ENCODE measurements at places on chromosomes 5 and 9.
A peak's percentile ranks its signal among the peaks of the same experiment; 100 is the strongest.

- DNase-seq, result no peak
These were observed 123.2 kb downstream of the DCP2 start for GRCh38 chr5:113099822-113100221.

GRCh38 chr5:78893940-78894677 is 91.0 kb downstream of the ARSB start:
- DNase-seq, result no peak

- no peak for DNase-seq
These were observed 13.2 kb downstream of the TTC39B start for GRCh38 chr9:15293804-15294316.

GRCh38 chr9:134413890-134414623 is 87.8 kb downstream of the RXRA start:
- DNase-seq, result no peak

DNA sequence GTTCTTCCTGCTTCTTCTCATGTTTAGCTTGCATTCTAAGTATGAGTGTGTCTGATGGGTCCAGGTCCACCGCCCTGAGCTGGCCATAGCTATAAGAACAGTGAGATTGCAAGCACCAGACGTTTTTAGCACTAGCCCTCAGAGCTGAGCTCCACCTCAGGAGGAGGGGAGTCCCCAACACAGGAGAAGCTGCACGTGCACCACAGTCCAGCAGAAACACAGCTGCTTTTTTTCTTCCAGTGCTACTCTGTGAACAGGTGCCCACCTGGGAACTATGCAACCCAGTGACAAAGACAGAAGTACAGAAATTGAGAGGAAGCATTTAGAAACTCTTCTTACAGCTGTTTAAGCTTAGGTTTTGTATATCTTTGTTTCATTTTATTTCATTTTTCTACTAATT is 299.4 kb downstream of the MARCHF11 start:
- no peak for DNase-seq

GRCh38 chr5:34897646-34898045 is 17.7 kb downstream of the RAD1 start:
- no peak for DNase-seq

GRCh38 chr5:179963375-179963774 is 55.7 kb upstream of the TBC1D9B start:
- no peak for DNase-seq

- DNase-seq, result no peak
These were observed 120.6 kb upstream of the MEF2C start for GRCh38 chr5:89003563-89004036.

DNA sequence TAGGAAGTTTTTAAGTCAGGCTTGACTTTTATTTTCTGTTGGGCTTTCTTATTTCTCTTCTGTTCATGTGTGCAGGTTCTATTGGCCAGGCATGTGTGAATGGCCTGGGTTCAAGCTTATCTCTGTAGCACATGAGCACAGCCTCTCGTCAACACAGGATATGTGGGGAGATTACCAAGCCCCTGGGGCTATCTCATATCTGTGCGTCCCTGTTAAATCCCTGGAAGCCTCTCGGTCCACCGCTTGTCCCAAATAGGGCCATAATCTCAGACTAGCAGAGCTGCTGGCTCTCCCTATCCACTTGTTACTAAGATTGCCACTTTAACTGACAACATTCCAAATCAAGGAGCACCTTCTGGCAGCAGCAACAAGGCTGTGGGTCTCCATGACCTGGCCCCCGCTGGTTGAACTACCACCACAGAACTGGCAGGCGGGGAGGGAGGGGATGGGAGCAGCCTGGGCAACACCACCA is 28.4 kb upstream of the EBF1 start:
- DNase-seq, result no peak

DNA sequence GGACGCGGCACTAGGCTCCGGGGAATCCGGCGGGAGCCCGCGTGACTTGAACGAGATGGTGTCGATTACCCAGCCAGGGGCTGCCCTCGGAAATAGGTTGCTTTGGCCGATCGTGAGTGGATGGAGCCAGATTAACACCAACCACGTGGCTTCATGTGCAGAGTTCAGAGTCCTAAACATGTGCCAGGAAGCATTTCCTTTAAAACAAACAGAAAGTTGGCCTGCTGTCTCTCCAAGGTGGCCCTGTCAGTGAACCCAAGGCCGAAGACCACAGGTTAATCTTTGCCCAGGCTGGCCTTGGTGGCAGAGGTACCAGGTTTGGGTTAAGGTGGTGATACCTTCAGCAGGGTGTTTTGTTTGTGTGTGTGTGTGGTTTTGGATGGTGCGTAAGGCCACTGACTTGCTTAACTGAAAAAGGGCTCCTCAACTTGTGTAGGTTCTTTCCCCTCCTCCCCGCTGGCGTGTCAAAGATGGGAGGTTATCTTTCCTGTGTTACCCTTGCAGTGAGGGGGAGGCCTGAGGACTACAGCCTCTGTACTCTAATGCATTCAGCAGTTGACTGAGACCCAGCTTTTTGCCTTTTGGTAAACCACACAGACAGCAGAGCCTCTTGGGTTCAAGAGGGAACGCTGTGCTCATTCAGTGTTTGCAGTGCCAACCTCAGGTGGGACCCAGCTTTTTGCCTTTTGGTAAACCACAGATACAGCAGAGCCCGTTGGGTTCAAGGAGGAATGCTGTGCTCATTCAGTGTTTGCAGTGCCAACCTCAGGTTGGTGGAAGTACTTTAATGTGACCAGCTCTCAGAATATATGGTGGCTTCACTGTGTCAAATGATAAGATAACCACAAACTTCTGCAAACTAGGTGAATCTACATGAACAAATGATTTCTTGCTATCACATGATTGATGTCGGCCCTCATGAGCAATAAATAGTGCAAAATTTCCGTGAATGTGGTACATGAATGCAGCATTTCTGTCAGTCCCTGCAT is 1.4 kb downstream of the IQGAP2 start:
- DNase-seq, result peak; percentile 63

GRCh38 chr5:105460721-105461120 is 1898.1 kb upstream of the NUDT12 start:
- no peak for DNase-seq

DNA sequence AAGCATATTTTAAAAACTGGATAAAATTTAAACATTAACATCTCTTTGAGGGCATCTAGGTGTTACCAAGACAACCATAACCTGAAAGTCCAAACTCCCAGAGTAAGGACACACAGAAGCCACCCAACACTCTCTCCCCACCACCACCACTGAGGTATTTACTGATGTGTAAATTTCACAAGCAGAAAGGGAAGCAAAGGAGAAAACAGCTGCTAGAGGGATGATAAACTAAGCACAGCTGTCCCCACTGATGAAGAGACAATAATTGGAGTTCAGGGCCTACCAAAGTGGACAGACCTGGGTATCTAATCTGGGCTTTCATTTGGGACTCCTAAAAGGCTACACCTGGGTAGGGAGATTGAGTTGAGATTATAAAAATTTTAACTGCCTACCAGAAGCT is 63.6 kb downstream of the FRMD3 start:
- DNase-seq, result no peak

DNA sequence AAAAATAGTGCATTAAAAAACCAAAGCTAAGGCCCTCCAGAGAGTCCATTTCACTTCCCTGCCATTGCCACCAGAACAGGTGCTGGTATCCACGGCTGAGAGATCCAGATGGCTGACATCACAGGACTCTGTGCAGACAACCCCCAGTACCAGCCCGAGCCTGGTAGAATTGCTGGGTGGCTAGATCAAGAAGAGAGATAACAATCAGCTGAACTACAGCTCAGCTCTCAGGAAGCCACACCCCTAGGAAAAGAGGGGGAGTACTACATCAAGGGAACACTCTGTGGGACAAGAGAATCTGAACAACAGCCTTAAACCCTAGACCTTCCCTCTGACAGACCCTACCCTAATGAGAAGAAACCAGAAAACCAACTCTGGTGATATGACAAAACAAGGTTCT is 73.8 kb upstream of the SLIT3 start:
- no peak for DNase-seq

GRCh38 chr5:41787265-41787664 is 83.0 kb downstream of the OXCT1 start:
- DNase-seq, result no peak

DNA sequence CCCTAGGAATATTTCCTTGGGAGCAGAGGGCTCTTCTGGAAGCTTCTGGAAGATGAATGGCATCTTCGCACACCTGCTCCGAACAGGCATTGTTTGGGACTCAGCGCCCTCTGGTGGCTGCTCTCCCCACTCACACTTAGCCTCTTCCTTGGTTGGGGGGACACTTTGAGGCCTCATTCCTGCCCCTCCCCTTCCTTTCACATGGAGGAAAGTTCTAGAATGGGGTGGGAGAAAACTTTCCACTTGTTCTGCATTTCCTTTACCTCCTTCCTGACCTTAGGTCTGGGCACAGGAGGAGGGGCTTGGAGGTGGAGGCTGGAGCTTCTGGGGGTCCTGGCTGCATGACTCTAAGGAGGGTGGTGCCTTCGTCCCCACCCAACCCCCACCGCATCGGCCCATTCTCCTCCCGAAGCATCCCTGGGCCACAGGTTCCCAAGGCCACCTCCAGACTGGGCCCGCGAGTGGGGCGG is 19.3 kb upstream of the SMIM32 start:
- peak; percentile 8 for DNase-seq

- DNase-seq, result no peak
These were observed 211.5 kb downstream of the MED10 start for GRCh38 chr5:6166698-6167394.

GRCh38 chr9:109114670-109115069 is 5.1 kb downstream of the TMEM245 start:
- no peak for DNase-seq

GRCh38 chr9:125536167-125536772 is 170.7 kb downstream of the MAPKAP1 start:
- DNase-seq, result no peak

DNA sequence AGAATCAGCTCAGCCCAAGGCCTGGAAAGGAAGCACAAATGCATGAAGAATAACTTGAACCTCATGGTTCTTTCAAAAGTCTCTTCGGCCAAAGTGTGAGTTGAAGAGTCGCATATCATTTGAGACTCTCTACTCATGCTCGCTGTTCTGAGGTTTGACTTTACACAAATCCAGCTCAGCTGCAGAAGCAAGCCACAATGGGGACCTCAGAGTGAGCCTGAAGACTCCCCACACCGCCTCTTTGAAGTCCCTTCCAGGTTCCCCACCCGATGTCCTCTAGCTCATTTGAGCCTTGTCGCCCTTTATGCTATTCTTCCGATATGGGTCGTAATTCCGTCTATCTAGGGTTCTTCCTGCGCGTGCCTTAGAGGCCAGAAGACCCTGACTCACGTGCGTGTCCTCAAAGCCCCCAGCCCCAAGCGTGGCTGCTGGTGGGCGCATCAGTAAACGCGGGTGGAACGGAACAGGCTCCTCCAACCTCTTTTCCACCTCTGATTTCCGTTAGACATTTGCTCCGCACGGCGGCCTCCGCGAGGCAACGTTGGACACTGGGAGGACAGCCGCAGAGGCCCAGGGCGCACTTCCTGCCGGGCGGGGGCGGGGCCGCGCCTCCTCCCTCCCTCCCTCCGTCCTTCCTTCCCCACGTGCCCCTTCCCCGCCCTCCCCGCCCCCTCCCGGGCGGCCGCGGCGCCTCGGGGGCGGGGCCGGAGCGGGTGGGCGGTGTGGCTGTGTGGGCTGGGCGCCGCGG is at the start of gene SNX30:
Gene SNX30 (plus strand): TSS at position 745 of the 748 bp plus-strand sequence. CDS start 242 bp downstream, outside the sequence.
- DNase-seq, result peak; percentile 66

DNA sequence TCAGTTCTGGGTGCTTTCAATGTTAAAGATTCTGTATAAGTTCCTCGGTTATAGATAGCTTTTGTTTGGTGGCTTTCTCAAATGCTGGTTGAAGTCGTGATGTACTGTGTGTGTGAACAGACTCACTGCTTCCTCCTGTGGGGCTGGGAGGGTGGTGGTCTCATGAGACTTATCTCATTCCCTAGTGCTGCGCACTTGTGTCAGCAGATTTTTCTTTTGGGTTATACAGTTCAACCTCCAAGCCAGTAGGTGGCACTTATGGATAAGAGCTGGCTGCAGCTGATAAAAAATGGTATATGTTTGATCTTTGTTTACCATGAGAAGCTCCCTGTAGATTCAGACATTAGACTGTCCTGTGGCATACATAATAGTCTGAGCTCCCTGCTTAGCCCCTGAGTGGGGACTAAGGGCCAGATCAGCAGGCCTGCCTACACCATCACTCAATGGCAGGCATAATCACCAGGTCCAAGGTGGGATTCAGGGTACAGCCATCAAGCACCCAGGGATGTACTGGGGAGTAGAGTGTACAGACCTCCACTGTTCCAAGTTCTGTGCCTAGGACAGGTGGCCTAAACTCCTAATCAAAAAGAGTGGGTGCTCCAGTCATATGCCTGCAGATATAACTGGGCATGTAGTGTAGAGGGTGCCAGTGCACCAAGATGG is 174.2 kb downstream of the OXCT1 start:
- no peak for DNase-seq

Measured in activated CD4-positive, alpha-beta T cell treated with anti-CD3 and anti-CD28 coated beads, Interleukin-2, amount 50 U/mL, for 4 hours (primary cell).